CD4-positive, CD25-positive, alpha-beta regulatory T cell (primary cell): ENCODE measurements at places on chromosomes 12 and 14. TPM values are rescaled to one million over a fixed set of nuclear protein-coding genes. Genes with fewer than 3 reads are reported as not detected.

The ALX1 gene
- not detected for total RNA-seq

The RND1 gene
- total RNA-seq = 7.3 TPM

The FRMD6 gene
- total RNA-seq = 1.7 TPM

DNA sequence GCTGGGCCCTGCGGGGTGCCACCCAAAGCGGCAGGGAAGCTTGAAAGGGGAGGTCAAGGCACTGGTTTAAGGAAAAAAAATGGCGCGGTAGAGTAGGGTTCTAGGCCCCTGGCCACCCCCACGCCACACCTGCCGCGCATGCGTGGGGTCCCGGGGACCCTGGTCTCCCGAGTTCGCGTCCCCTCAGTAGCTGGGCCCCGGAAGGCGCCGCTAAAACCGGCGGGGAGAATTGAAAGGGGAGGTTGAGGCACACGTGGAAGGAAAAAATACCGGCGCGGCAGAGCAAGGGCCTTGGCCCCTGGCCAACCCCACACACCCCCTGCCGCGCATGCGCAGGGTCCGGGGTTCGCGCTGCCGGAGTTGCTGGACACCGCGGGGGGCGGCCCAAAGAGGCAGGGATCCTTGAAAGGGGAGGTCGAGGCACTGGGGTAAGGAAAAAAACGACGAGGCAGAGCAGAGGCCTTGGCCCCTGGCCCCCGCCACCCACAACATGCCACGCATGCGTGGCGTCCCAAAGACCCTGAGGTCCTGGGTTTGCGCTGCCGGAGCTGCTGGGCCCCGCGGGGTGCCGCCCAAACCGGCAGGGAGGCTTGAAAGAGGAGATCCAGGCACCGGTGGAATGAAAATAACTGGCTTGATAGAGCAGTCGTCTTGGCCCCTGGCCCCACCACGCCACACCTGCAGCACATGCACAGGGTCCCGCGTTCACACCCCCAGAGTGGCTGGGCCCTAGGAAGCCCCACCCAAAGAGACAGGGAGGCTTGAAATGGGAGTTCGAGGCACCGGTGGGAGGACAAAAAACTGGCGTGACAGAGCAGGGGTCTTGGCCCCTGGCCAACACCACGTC is 314.5 kb downstream of the ALG10 start:
- DNase-seq = no peak

DNA sequence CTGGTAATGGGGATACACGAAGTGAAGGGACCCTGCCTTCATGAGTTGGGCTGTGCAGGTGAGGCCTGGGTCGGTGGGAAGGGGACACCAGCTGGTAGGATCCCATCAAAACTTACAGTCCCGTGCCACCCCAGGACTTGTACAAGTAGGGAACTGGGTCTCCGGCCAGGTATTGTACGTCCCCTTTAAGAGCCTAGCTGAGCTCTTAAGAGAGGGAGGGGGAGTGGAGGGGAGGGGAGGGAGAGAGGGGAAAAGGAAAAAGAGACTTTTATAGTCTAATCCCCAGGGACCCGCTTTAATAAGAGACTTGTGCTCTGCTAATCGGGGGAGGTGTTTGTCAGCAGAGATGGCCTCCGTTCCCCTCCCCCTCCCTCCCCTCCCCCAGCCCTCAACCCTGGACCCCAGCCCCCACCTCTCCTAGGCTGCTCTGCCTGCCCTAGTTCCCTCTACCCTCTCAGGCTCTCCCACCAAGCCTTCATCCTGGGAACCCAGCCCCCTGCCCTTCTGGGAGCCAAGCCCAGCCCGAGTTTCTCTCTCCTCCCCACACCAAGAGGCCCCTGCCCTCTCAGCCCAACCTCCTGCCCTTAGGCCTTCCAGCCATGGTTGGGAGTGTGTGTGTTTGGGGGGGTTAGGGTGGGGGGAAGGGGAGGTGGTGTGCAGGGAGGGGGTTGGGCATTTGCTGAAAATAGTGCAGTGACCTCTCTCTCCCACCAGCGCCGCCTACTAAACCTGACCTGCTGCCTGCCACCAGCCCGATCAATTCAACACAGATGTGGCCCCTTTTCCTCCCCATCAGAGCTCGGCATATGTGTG is 2.6 kb downstream of the GDF11 start:
- no peak for DNase-seq

DNA sequence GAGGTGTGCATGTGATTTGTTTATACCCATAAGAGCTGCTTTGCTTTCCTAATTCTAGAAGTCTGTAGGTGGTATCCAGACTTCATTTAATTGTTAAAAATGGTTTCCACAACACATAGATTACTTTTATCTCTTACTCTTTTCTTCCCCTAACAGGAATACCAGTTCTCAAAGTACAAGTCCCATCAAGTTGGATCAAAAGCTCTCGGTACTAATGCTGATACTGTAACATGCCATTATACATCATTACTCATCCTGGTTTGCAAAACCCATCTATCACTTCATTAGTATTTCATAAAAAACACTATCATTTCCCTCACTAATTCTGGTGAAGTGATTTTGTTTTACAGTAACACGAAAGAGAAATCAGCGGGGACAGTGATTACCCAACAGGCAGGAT is 94.3 kb downstream of the PPP2R5E start:
- DNase-seq = no peak

DNA sequence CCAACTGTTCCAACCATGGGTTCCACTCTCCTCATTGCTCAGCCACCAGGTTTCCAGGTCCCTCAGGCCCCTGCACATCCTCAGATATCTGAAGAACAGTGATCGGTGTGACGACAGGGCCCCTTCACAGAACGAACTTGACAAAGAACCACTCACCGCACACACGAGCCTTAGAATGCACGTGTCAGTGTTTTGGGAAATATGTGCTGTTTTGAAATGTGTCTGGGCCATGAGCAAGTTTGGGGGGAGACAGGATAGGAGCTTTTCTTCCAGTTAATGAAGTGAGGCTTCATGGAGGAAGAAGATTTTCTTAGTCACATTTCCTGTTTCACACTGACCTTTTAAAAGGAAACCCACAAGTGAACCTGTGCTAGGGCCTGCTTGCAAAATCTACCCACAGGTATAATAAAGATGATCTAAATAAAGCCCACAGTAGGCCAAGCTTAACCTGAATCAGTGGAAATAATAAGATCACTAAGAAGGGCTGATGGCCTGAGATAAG is 58.6 kb downstream of the ZFP36L1 start:
- peak; percentile 43 for DNase-seq

GRCh38 chr12:6235499-6235898 is 35.3 kb downstream of the CD9 start:
- DNase-seq = no peak

GRCh38 chr12:2876431-2877046 is 435 bp downstream of the FOXM1 start:
- DNase-seq = no peak
